ENCODE measurements at places on chromosomes 13 and 19.

DNA sequence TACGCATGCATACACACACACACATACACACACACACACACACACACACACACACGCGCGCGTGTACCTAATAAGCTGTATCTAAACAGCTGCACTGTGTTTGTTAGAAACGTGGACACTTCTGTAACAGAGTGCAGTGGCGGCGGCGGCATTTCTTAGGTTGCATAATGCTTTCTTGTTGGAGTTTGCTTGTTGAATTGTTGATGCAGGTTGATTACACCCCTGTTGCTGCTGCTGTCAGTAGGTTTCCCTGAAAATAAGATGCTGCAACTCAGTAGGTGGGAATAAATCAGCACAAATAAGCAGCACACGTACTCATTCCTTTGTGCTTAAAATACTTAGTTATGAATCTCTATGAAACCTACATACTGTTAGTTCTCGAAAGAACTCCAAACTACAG, 479.2 kb downstream of the LIG4 start:
- DNase-seq: no peak

DNA sequence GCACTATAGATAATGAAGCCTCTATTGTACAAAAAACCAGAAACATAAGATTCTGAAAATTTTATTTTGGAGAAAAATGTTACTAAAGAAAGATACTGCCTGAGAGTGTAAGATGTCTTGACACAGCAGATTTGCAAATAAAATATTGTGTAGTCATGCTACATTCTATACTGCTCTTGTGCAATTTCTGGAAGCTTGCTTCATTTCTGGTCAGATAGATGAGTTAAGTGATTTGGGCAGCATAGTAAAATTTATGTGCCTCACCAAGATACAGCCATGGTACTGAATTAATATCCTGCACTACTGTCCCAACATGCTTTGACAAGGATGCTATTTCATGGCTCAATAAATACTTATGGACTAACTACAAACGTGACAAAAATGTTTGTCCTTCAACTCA, 55.1 kb upstream of the STARD13 start:
- no peak for DNase-seq

- peak; percentile 68 for DNase-seq
Observed at GRCh38 chr19:18021121-18021755, 13.3 kb downstream of the ARRDC2 start.

DNA sequence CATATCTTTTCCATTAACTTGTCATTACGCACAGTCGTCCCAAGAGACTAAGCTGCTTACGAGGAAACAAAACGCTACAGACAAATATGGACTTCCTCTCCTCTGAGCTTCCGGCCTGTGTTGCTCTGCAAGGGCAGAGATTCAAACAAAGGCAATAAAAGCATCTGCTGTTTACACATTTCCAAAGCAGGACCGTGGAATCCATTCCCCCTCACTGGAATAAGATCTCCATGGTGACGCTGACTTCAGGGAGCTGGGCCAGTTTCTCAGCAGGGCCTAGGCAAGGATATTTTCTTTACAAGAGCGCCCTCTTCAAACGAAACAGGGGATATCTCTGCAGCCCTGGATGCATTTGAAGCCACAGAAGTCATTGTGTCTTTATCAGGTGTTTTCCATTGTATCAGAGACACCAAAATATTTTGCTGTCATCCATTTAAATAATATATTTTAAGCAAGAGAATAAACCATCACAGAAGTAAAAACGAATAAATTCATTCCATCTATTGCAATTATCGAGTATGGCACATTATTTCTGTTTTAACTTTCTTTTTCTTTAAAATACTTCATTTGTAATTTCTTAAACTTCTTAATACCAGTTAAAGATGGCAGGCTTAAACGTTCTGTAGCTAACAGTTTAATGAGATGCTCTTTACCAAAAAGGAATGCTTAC, 177.5 kb downstream of the DCLK1 start:
- no peak for DNase-seq

GRCh38 chr13:97567510-97568243, 133.7 kb downstream of the RAP2A start:
- no peak for DNase-seq

- DNase-seq: peak; percentile 85
Observed at GRCh38 chr19:4867534-4868285, at the start of gene PLIN3. PLIN3 (minus strand) TSS chr19:4867667; CDS start chr19:4861394, 6,273 bp downstream.

DNA sequence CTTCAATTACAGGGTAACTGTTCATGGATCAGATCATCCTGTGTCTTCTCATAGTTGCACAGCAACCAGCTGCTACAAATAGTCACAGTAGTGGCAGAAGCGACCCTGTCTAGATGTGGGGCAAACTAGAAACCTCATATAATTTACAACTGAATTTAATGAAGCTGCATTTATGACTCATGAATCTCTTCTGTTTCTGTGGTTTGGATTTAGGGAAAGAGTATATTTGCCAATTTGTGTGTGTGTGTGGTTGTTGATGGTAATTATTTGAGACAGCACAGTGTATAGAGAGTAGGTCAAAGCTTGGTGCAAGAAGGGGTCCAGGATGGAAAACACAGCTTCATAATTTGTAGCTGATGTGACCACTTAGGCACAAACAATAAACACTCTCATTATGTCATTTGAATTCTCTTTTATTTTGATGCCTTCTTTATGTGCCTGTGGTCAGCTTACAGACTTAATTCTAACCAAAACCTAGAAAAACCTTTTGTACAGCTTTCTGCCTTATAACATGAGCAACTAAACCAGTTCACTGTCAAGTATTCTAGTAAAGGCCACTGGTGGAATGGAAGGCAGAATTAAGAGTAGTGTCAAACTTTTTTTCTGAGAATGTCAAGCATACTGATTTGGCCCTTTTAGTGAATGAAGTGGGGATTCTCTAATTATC, 218.1 kb downstream of the TBC1D4 start:
- DNase-seq: no peak

GRCh38 chr19:29606420-29606747, 301 bp downstream of the POP4 start:
- no peak for DNase-seq

- no peak for DNase-seq
Observed at GRCh38 chr13:112562254-112562653, 25.7 kb downstream of the TUBGCP3 start.

DNA sequence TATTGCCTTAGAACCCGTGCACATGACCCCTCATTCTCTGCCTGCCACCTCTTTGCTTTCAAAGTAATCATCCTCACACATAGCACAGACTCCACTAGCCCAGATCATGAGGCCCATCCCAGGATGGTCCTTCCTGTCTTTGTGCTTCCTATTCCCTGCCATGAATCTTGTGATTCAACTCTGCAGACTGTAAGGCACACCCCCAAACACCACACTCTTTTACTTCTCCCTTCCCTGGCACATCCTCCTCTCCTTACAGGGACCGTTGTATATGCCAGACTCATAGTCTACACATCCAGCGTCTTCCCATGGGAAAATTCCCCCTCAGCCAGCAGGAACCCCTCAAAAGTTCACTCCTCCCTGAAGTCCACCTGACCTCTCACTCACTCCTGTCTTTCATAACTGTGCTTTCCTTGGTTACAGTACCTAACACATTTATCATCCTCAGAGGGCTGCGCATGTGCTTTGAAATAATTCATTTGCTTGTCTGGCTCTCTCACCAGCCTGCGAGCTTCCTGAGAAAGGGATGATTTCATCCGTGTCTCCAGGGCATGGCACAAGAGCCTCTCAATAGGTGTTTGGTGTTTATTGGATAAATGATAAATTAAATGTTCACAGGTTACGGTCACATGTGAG, 26.8 kb upstream of the LRCH1 start:
- no peak for DNase-seq

- DNase-seq: no peak
Observed at GRCh38 chr19:45777395-45777961, 4.8 kb downstream of the DMPK start.

DNA sequence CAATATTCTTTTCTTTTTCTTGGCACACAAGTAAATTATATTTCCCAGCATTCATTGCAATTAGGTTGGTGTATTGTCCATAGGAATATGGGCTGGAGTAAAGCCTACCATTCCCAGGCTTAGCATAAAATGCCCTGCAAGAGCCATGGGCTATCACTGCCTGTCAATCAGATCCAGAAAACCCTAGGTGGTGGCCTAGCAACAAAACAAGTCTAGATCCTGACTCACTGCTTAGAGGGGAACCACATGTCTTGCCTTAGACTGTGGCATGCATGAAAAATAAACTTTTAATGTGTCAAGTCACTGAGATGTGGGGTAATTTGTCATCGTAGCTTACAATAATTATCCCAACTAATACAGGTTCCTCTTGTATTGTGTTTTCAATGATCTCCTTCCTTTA, 16.2 kb downstream of the SOX21 start:
- DNase-seq: no peak

DNA sequence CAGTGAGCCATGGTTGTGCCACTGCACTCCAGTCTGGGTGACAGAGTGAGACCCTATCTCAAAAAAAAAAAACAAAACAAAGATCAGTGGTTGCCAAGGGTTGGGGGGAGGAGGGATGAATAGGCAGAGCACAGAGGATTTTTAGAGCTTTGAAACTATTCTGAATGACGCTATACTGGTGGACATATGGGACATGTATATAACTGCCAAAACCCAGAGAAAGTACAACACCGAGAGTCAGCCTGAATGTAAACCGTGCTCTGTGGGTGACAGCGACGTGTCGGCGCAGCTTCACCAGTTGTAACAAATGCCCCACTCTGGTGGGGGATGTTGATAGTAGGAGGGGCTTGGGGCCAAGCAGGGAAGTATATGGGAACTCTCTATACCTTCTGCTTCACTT, 32.9 kb downstream of the ZIC5 start:
- DNase-seq: no peak

GRCh38 chr13:105513448-105513847, 1022.0 kb downstream of the EFNB2 start:
- DNase-seq: no peak

GRCh38 chr13:90375851-90376250, 971.6 kb upstream of the MIR17HG start:
- no peak for DNase-seq

- DNase-seq: no peak
Observed at GRCh38 chr13:25881136-25881926, 170.5 kb downstream of the SHISA2 start.

GRCh38 chr13:27643334-27644132, 21.8 kb downstream of the POLR1D start:
- DNase-seq: no peak

- no peak for DNase-seq
Observed at GRCh38 chr13:114152285-114152645, 19.8 kb upstream of the RASA3 start.

GRCh38 chr13:103531278-103531677, 465.1 kb upstream of the SLC10A2 start:
- DNase-seq: no peak

GRCh38 chr13:90882551-90882950, 464.9 kb upstream of the MIR17HG start:
- no peak for DNase-seq

DNA sequence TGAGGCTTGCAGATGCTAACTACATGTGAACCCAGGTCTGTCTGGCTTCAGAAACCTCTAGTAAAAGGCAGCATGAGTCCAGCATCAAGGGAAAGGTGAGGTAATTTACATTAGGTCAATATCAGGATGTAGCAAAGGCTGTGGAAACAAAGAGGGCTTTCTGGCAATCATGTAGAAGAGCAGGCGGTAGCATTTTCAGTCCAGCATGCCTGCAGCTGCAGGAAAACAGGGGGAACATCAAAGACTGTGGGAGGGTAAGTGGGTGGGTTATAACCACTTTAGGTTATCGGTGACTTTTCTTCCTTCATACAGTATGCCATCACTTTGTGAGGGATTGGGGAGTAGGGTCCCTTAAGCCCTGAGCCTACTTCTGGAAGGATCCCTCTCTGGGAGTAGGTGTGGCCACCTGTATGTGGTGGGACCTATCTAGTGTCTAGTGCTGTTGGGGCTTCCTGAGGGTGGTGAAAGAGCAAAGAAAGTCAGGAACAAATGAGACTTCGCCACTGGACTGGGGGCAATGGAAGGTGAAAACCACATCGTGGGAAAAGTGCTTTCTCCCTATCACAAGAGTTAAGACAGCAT, 10.8 kb downstream of the SUGP2 start:
- no peak for DNase-seq

DNA sequence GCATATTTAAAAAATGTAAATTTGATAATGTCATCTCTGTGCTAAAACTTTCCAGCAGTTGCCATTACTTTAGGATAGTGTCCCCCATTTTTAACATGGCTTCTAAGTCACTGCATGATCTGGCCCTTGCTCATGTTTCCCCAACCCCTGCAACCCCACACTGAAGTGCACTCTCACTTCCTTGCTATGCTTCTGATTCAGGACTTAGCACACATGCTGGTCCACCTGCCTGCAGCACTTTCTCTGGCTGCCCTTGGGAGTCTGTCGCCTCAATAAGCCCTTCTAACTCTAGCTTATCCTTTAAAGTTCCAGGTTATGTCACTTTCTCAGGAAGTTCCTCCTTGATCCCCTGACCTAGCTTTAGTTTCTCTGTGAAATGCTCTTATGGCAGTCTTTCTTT, 241.0 kb downstream of the POSTN start:
- DNase-seq: no peak

GRCh38 chr13:67964986-67965385, 734.9 kb upstream of the PCDH9 start:
- no peak for DNase-seq

DNA sequence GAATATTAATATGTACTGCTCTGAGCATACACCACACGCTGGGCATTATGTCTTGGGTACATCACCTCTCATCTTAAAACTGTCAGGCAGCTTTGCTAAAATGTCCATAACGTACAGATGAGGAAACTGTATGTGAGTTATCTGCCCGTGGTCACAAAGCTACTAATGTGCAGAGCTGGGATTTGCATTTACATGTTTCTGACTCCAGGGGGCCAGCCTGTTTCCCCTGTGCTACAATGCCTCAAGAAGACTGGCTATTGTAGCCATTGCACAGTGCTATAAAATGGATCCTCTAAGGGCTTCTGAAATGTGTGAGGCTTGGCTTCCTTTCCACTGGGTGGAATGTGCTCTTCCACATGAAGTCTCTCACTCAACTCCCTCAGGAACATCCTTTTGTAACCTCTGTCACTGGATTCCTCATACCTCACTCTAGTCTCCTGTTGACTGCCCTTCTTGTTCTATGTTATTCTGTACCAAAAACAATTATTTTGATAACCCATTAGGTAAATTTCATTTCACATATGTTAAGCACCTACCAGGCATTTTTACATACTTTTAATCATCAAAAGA, 95.6 kb upstream of the HTR2A start:
- DNase-seq: no peak

DNA sequence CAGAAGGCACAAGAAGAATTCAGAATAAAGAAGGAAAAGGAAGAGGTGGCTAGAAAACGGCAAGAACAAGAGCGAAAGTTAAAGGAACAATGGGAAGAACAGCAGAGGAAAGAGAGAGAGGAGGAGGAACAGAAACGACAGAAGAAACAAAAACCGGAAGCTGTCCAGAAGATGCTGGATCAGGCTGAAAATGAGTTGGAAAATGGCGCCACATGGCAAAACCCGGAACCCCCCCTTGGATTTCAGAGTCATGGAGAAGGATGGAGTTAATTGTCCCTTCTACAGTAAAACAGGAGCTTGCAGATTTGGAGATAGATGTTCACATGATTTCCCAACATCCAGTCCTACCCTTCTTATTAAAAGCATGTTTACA, 6.7 kb downstream of the CD209 start:
- no peak for DNase-seq

GRCh38 chr19:57632987-57633831, at the start of gene ZNF211:
ZNF211 (plus strand) TSS chr19:57633168; CDS start chr19:57633347, 179 bp downstream.
- peak; percentile 68 for DNase-seq

Data from activated T-helper 1 cell treated with anti-CD3 and anti-CD28 coated beads, Interleukin-2, amount 50 U/mL, for 16 hours (primary cell).